ENCODE measurements at places on chromosomes 16 and 17.

GRCh38 chr16:63361032-63361624 lies 1324.9 kb upstream of the CDH8 start:
- DNase-seq, result no peak

DNA sequence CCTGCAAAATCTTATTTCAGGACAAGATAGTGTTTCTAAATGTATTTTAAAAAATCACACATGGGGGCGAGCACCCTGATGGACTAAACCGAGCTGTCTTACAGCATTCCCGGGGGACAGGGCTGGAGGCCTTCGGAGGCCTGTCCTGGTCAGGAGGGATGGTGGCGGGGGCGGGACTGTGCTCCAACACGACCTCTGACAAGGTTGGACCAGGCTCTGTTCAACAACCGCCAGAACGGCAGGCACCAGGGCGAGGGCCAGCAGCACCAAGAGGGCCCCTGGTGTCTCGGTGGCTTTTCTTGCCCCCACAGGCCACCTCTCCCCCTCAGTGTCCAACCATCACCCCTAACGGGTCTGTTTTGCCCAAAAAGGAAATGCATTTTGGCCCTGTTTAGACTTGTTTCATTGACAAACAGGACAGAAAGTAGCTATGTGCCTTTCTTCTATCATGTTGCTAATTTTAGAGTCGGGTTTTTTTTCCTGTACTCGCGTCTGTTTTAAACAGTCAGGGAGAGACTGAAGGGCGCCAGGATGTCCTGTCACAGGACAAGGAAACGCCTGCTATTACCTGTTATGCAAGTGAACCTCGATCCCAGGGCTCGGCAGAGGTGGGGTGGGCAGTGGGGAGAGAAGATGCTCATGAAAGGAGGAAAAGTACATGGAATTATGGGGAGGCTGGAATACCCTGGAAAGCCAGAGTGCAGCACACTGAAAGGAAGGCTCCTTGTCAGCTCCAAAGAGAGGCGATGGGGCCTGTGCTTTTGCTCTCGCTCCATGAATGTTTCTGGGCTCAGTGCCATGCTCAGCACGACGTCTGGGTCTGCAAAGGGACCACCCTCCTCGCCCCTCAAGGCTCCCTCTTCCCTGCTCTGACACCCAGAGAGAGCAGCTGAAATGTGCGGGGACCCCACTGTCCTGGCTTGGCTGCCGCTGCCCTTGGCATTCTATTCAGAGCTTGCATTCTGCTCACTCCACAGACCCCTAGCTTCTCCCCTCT lies 11.9 kb downstream of the TMEM204 start:
- DNase-seq, result no peak

GRCh38 chr17:4710693-4711634 lies 532 bp downstream of the ARRB2 start:
- no peak for DNase-seq

GRCh38 chr16:88698646-88699045 lies 7.6 kb downstream of the RNF166 start:
- no peak for DNase-seq

DNA sequence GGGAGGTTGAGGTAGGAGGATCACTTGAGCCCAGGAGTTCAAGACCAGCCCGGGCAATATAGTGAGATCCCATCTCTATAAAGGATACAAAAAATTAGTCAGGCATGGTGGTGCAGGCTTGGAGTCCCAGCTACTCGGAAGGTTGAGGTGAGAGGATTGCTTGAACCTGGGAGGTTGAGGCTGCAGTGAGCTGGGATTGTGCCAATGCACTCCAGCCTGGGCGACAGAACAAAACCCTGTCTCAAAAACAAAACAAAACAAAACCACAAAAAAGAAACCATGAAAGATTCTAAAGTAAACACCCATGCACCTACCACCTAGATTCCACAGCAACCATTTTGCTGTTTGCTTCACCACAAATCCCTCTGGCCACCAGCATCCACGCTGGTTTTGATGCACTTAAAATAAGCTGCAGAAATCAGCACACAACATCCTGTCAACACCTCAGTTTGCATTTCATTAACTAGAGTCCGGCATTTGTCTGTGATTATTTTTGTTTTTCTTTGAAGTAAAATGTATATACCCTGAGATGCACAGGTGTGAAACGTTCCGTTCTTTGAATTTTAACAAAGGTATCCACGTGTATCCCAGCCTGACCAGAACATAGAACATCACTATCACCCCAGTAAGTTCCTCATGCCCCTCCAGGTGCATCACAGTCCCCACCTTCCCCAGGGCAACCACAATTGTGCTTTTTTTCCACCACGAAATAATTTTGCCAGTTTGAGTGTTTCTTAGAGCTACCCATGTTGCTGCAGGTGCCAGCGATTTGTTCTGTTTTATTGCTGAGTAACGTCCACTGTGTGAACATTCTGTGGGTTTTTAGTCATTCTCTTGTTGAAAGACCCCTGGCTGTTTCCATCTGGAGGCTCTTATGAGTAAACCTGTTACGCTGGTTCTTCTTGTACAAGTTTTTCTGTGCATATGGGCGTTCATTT lies 191.5 kb downstream of the SEC14L1 start:
- DNase-seq, result peak; percentile 71

- DNase-seq, result peak; percentile 33
Measured at GRCh38 chr16:12758670-12759558, 44.8 kb downstream of the CPPED1 start.

DNA sequence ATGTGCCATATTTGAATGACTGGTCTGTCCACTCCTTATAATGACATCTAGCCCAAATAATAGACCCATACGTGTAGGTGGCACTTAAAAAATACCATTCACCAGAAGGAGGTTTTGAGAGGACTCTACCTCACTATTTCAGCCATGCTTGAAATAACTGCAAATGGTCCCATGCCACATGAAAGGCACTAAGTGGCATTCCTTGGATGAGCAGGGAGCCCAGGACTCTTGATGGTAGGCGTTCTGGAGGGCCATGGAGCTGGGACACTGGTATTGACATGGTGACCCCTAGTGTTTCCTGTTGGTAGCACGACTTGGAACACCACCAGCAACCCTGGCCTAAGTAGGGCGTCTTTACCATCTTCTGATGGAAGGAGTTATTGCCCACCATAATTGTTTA lies 148.7 kb upstream of the ZFHX3 start:
- no peak for DNase-seq

DNA sequence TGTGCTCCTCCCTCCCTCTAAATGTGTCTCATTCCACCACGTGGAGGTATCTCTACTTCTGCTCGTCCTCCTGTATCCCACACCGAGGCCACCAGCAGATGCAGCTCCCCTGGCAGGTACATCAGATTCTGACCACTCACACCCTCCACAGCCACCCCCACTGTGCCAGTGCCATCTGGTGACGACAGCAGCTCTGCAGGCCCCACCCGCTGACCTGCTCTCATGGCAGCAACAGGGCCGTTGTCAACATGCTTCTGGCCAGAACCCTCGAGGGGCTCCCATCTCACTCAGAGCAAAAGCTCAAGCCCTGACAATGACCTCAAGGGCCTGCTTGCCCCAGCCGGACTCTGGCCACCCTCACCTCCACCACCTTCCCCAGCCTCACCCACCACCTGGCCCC lies 93.4 kb downstream of the AMFR start:
- DNase-seq, result no peak

- DNase-seq, result no peak
Measured at GRCh38 chr17:40443196-40443987, at the start of gene IGFBP4. TSS of gene IGFBP4 (plus strand) at chr17:40443450. CDS start at chr17:40443736, 286 bp downstream.

DNA sequence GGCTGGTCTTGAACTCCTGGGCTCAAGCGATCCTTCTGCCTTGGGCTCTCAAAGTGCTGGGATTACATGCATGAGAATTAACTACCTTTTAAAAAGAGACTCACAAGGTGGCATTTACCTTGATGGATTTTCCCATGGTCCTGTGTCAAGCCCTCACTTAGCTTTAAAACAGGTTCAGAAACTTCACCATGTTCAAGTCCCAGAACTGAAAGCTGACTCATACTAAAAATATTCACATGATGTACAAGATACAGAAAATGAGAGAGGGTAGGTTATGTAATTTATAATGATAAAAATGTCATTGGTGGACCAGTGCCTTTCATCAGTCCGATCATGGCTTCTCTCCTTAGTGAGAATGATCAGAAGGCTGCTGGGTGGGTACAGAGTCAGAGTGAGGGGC lies 4.3 kb upstream of the AKAP1 start:
- DNase-seq, result no peak

DNA sequence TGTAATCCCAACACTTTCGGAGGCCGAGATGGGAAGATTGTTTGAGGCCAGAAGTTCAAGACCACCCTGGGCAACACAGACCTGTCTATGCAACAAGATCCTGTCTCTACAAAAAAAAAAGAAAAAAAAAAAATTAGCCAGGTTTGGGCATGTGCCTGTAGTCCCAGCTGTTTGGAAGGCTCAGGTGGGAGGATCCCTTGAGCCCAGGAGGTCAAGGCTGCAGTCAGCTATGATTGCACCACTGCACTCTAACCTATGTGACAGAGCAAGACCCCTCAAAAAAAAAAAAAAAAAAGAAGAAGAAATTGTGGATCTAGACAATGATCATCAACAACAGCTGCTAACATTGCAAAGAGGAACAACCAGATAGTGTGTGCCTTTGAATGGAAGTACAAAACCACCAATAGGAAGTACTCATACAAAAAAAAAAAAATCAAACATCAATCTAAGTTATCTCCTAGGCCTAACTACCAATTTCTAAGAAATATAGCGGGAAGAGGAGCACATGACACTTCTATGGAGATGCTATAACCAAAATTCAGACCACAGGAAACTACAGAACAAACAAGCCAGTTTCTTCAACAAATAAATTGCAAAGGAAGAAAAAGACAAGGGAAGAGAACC lies 258.7 kb downstream of the MRTFB start:
- DNase-seq, result no peak

- no peak for DNase-seq
Measured at GRCh38 chr16:77866752-77867151, 78.4 kb downstream of the VAT1L start.

DNA sequence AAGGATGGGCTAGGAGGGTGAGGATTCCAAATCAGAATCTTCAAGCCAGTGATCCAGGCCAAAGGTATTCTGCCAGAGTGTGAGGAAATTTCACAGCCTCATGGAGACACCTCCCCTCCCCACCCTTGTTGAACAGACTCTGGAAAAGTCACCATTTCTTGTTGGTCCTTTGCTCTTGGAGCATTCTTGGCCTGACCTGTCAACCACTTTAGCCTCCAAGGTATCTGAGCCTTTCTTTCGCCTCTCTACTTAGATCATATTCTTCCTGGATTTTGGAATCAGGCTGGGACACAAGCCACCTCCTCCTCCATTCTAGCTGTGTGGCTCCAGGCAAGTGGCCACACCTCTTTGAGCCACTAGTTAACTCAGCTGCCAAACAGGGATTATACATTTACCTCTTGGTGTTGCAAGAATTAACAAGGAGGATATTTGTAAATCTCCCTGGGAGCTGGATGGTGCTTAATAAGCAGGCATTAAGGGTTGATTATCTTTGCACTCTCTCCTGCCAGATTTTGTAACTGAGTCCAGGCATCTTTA lies 193.5 kb downstream of the WWOX start:
- DNase-seq, result no peak

- DNase-seq, result no peak
Measured at GRCh38 chr17:39352986-39353385, 48.4 kb downstream of the FBXL20 start.

DNA sequence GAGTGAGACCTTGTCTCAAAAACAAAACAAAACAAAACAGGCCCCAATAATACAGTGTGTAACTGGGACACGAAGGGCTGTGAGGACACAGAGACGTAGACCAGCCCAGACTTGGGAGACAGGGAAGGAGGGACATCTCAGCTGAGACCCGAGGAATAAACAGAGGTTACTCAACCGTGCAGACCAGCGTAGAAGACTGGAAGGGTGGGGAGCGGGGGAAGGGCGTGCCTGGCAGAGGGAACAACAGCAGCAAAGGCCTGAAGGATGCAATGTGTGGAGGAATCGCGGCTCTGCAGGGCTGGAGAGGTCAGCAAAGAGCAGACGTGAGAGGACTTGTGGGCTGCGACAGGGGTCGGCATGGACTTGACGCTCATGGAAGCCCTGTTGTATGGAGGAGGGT lies 11.6 kb upstream of the CES4A start:
- DNase-seq, result no peak

GRCh38 chr17:82442643-82443464 lies 7.7 kb downstream of the CYBC1 start:
- no peak for DNase-seq

- no peak for DNase-seq
Measured at GRCh38 chr17:10633738-10634379, 23.2 kb downstream of the MYH3 start.

- DNase-seq, result no peak
Measured at GRCh38 chr17:50100480-50100883, 5.3 kb downstream of the PDK2 start.

DNA sequence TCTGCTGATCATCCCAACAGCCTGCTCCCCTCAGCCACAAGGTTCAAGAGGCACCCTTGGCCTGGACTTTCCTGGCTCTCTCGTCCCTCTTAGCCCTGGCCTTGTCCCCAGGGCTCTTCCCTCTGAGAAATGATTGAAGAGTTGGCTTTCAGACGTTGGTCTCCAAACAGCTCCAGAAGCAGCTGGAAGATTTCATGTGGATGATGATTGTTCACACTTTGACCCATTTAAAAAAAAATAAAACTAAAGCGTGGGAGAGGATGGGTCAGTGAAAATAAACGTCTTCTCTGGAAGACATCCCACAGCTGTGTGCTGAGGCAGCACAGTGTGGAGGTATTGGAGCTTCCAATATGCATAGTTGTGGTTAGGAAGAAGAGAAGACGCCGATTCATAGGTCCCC lies 54.7 kb upstream of the CDH11 start:
- DNase-seq, result no peak

- DNase-seq, result no peak
Measured at GRCh38 chr17:83067071-83067717, 12.2 kb upstream of the METRNL start.

GRCh38 chr16:57743886-57744641 lies 8.5 kb downstream of the KATNB1 start:
- DNase-seq, result no peak

DNA sequence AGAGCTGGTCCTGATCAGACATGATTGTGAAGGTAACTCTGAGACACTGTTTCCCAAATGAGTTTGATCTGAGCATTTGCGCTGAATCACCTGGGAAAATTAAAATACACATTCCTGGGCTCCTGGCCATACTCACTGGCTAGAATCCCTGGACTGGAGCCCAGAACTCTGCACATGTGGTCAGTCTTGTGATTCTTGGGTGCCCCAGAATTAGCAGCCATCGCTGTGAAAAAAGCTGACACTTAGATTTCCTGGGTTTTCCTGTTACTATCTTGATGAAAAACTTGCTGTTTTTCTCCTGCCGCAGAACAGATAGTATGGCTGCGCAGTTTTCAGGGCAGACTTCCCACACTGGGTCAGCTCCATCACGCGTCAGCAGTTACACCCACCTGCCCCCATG lies 24.6 kb downstream of the NECAB2 start:
- no peak for DNase-seq

GRCh38 chr16:51107742-51108141 lies 43.3 kb downstream of the SALL1 start:
- no peak for DNase-seq

DNA sequence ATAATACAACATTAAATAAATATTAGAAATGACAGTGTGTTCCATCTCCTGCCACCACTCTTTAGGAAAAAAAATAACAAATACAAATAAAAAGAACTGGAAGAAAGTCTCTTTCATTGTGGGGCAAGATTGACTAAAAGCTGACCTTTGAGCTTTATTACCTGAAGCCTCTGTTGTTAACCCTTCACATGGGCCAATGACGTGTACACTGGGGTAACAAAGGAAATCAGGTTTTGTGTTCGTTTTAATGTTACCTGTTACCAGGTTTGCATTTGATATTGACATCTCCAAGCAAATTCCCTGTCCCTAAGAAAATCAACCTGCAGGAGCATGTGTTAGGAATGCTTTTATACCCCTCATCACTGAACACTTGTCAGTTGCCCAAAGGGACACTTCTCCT lies 39.0 kb downstream of the NLK start:
- no peak for DNase-seq
